Posterior cingulate gyrus (tissue), 11 donors: ENCODE measurements at places on chromosomes 6 and 20.

- no peak for DNase-seq
Measured at GRCh38 chr6:168709991-168710390, 269.0 kb downstream of the SMOC2 start.

- no peak for DNase-seq
Measured at GRCh38 chr20:14543040-14543439, 205.6 kb upstream of the FLRT3 start.

GRCh38 chr6:170165085-170165470, 125.8 kb downstream of the DLL1 start:
- DNase-seq: peak; percentile 75

DNA sequence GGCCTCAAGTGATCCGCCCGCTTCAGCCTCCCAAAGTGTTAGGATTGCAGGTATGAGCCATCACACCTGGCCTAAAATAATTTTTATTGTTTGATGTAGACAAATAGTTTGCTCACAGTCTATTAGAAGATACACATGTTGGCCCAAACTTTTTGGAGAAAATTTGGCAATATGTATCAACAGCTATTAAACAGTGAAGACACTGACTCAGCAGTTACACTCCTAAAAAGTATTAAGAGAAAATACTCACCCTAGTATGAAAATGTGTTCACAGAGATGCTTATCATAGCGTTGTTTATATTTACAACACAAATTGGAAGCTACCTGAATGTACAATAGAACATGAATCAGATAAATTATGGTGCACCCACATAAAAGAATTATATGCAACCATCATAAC, 173.1 kb downstream of the WDR27 start:
- no peak for DNase-seq

GRCh38 chr20:3901706-3902440, 12.7 kb downstream of the PANK2 start:
- no peak for DNase-seq

- no peak for DNase-seq
Measured at GRCh38 chr20:61204206-61204605, 47.9 kb upstream of the CDH4 start.

GRCh38 chr6:156396791-156397418, 380.3 kb upstream of the ARID1B start:
- peak; percentile 82 for DNase-seq

DNA sequence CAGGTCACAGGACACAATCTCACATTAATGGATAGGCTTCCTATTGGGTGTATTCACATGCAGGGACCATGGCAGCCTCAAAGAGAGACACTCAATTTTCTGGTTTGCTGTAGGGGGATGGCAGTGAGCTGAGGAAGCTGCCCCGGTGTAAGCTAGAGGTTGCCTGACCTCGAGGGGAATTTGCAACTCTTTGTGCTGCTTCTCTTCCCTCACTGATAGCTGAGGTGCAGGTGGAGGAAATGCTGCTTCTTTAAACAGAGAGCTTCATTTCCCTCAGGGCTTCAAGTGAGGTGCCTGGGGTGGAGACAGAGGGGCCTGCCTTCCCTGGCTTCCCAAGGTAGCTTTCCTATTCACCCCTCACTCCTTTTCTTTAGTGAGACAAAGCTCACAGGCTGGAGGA, 151.9 kb downstream of the CD83 start:
- no peak for DNase-seq

DNA sequence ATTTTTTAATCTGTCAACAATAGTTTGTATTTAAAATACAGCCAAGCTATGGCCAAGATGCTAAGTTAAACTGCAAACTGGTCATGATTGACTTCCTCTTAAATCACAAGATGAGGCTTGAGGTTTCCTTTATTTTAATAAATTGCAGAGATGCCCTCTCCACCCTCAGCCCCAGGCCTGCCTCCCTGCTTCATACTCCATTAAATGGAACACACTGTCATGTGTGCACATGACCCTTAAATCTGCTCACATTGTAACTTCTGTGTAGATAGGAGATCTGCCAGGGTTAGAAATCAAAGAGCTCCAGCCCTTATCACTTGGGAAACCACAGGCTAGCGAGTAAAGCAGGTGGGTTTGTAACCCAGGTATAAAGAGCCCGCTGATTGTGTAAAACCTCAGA, 20.8 kb downstream of the DUSP22 start:
- peak; percentile 18 for DNase-seq

DNA sequence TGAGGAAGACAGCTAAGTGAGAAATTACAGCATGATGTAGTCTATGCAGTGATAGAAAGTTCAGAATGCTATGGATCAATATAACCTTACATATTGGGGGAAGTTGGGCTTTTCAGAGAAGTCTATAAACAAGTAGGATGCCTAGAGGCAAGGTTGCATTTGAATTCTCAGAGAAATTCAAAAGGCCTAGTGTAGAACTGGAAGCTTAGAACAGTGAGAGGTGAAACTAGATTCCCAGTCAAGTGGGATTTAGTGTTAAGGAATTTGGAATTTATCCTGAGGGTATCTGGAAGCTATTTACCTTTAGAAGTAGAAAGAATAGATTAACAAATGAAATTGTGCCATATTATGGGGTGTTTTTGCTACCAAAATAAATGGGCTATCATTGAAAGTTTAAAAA, 4.3 kb downstream of the CENPW start:
- no peak for DNase-seq

- no peak for DNase-seq
Measured at GRCh38 chr6:2581611-2582010, 169.1 kb downstream of the MYLK4 start.

DNA sequence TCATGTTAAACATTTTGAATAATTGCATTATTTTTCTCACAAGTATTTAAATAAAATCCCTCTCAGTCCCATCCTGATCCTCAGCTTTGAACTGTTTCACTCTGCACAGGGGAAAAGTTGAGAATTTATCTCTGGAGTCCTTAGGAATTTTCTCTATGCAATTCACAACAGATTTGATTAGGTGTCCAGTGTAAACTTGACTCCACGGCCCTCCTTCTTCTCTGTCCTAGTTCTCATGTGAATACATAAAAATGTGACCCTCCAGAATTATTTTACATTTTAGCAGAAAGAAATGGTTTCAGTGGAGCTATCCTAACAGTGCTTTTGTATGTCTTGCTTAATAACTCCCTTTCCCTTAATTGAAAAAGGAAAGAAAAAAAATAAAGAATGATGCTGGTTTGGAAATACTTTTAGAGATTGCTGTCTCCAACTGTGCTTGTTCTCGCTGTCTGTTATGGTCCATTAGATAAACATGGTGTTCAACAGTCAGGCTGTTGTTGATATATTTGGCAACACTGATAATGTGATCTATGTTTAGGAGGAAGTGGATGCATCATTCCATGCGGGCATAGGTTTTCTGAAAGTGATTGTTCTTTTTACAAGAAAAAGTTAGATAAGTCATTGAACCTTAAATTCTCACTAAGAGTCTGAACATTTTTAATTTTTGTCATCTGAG, 599.4 kb upstream of the CITED2 start:
- DNase-seq: no peak

DNA sequence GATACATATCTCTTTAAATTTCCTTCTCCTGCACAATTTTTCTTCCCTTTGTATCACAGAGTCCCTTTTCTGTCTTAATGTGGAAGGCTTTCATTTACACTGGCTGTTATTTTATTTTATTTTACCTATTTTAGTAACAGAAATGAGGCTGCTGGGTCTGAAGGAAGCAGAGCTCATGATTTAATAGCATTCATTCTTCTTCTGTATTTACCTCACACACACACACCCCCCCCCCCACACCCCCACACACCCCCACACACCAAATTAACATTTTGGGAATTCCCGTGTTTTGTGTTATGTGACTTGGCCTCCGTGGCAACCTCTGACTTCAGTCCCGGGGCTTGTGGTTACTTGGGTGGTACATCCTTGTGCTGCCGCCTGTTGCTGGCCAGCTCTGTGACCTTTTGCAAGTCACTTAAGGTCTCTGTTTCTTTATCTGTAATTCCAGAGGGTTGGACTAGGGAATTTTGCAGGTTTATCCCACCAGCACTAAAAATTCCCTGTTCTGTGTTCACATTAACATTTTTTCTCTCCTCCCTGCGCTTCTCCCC, 108.8 kb downstream of the TIAM2 start:
- no peak for DNase-seq

- DNase-seq: peak; percentile 91
Measured at GRCh38 chr6:163711615-163712565, 297.4 kb downstream of the QKI start.

DNA sequence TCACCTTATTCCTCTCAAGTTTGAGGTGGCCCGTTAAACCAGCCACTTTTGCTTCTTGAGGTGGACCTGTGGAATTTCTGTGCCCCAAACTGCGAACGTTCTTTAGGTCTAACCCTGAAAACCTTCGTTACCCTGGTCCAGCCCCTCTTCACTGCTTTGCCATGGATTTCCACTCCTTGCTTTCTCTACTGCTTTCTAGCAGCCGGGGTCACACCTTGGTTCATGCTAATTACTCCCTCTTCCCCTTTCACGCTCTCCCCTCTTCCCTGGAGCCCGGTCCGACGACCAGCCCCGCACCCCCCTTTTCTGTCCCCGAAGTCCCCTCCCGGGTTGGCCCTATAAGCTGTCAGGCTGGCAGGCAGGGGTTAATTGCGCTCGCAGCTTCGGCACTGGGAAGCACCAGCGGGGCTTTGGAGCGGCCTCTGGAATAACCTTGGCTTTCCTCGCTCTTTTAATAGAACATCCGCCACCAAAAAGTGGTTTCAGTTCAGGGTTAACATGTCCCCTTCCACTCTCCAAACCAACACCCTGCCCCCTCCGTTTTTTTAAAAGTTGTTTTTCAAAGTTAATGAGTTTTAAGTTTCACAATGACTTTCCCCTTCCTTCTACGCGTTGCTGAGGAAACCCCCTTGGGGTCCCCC, 1.4 kb upstream of the HIVEP1 start:
- peak; percentile 64 for DNase-seq

- no peak for DNase-seq
Measured at GRCh38 chr6:5219011-5219691, 41.6 kb downstream of the LYRM4 start.

DNA sequence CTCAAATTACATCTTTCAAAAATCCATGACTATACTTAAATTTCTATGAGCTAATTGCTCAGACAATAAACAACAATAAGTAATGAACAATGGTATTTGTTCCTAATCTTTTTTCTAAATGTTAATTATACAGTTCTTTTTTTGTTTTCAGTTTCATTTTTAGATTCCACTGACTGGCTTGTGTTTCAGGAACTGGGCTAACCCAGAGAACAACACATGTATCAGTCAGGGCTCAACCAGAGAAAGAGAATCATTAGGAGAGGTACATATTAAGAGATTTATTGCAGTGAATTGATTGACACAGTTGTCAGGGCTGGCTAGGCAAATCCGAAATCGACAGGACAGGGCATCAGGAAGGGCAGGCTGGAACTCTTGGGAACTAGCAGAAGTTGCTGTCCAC, 182.8 kb downstream of the GRM1 start:
- DNase-seq: no peak

DNA sequence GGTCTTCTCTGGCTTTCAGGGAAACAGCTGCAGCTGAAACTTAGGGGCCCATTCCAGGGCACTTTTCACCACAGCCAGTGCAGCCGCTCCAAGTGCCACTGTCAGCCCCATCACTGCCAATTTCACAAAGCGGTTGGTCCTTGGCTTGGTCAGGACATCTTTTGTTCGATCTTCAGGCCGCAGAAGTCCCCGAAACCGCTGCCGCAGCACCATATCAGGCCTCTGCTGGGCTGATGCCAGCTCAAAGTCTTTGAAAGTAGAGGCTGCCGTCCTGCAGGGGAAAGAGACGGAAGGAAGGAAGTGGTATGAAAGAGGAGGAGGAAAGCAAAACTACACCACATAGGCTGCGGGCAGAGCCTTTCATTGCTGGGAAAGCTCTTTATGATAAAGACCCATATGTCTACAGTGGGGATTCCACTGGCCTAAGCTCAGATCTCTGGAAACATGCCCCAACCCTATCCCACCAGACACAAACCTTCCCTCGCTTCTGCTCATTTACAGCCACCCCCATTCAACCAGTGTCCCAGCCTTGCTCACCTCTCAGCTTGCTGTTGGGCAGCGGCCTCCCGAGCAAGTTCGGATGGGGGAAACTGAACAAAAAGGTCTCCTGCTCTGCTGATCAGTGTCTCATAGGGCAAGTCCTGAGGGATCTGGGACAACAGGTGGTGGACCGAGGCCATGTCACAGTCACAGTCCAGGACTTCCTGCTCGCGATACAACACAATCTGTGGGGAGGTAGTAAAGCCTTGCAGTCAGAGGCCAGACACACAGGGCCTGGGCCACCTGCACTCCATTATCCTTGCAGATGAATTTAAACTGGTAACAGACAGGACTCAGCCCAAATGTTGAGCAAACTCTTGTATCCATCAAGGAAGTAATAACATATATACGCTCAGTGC, 23.5 kb downstream of the TBC1D20 start:
- DNase-seq: no peak

DNA sequence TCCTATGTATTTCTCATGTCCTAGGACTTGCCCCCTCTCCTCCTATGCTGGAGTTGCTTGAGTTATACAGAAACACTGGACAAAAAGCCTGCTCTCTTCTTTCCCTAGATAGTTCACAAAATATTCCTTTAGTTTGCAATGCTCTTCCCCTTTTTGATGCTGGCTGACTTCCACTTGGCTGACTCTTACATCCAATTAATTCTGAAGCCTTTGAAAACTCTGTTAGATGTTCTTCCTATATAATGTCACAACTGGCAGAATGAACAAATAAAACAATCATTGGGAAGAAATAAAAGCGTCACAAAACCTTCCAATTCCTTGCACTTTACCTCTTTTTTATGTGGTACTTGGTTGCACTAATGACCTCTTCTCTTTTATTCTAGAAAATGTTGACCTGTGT, 253.8 kb upstream of the CITED2 start:
- no peak for DNase-seq

GRCh38 chr6:113281431-113281830, 575.7 kb upstream of the MARCKS start:
- DNase-seq: no peak

DNA sequence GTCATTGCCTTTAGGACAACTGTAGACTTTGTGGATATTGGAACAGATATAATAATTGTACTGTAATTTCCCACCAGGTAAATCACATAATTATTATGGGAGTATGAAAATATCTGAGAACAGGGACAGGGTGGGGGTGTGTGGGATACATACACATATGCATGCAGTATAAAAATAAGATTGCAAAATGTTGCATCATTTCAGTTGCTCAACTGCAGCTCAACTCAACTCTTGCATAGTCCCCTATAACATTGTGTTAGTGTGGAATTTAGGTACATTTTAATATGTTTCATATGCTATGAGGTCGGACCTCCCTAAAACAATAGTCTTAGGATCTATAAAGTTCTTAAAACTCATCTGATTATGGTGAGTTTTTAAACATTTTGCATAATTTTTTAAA, 275.0 kb upstream of the FLRT3 start:
- no peak for DNase-seq

- DNase-seq: no peak
Measured at GRCh38 chr20:3413393-3413889, 6.0 kb upstream of the DNAAF9 start.
